ENCODE measurements at places on chromosomes 7 and 10.

DNA sequence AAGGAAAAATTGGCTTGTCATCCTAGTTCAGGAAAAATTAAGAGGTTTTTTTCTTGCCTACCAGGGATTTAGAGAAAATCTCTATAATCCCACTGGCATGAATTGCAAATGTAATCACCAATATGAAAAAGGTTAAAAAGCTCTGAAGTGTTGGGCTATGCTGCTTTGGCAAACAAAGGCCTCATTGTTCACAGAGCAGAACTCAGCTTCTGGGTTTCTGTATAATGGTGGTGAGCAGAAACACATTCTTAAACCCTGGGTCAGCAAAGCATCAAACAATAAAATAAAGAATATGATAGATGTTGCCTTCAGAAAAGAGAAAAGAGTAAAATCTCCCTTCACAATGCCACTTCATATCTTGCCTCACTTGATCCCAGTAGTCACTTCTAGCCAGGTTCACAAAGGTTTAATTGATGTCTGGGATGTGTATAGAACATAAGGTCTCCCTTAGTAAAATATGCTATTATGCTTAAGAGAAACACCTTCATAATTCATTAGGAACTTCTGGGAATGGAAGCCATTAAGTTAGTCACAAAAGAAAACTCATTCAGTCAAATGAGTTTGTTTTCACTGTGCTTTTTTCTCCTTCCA lies 1255.5 kb upstream of the PHF14 start:
- no peak for DNase-seq

- no peak for DNase-seq
These were observed 57.0 kb downstream of the NUDCD3 start for GRCh38 chr7:44433255-44434022.

GRCh38 chr10:94310369-94310768 lies 52.4 kb downstream of the NOC3L start:
- no peak for DNase-seq

DNA sequence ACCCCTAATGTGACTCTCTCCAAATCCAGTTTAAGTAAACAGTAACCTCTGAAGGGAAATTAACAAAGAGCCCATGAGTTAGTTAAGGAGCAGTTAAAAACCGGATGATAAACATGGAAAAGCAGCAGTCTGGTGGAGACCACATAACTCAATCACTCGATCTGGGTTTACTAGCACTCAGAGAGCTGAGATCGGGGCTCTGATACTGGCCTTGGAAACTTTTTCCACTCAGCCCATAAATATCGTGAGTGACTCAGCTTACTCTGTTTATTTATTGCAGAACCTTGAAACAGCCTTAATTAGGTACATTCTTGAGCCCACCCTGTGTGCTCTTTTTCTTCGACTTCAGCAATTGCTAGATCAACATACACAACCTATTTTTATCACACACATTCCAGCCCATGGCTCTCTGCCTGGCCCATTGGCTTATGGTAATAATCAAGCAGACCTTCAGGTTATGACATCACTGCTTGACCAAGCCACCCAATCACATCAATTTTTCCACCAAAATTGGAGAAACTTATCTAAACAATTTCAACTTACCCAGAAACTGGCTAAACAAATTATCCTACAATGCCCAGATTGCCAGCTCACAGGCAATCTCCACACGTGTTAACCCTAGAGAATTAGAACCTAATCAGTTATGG lies 82.2 kb upstream of the GPR22 start:
- DNase-seq = no peak

GRCh38 chr10:114043532-114044246 lies at the start of gene ADRB1:
ADRB1 (plus strand) TSS chr10:114043866; CDS start chr10:114044133, 267 bp downstream.
- no peak for DNase-seq

GRCh38 chr7:38502289-38502688 lies 128.9 kb downstream of the AMPH start:
- no peak for DNase-seq

DNA sequence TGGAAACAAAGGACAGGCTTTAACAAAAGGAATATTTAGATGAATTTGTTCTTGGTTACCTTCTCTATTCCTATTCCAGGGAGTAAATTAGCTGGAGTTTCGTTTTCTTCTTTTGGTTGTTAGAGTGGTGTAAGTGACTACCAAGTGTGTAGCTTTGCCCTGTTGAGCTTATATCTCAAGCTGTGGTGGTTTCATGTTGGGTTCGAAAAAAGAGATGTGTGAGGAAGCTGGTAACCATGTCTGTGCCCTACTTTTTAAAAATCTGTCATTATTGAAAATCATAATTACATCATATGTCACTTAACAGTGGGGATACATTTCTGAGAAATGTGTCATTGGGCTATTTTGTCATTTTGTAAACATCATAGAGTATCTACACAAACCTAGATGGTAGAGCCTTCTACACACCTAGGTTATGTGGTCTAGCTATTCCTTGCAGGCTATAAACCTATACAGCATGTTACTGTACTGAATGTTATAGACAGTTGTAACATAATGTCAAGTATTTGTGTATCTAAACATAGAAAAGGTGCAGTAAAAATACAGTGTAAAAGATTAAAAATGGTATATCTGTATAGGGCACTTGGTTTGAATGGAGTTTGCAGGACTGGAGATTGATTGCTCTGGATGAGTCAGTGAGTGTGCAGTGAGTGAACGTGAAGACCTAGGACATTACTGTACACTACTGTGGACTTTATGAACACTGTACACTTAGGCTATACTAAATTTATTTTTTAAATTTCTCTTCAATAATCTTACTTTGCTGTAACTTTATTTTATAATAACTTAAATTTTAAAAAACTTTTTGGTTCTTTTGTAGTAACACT lies 90.4 kb downstream of the SEPTIN7 start:
- no peak for DNase-seq

DNA sequence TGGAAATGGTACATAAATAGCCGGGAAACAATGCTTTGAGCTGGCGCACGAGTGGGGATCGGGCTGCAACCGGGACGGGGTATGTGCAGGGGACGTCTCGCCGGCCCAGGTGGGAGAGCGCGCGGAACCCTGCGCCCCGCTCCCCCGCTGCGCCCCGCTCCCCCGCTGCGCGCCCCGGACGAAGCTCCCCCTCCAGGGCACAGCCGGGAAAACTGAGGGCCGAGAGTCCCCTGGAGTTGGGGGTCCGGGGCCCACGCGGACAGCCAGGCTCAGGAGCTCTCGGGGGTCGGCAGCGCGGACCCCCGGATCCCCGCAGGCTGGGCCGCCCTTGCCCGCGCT lies 514 bp downstream of the RADIL start:
- no peak for DNase-seq

- no peak for DNase-seq
These were observed 9.7 kb downstream of the EIF4H start for GRCh38 chr7:74183653-74184450.

Data from stimulated activated CD8-positive, alpha-beta memory T cell treated with anti-CD3 and anti-CD28 coated beads, Interleukin-7, amount 100 ng/mL, for 1 hour (primary cell).